ENCODE measurements at places on chromosomes 4 and X. TPM values are rescaled to one million over a fixed set of nuclear protein-coding genes. Genes with fewer than 3 reads are reported as not detected.

The NIPAL1 gene
- 0.27 TPM for polyA plus RNA-seq

The PLAC8 gene
- 4.1 TPM for polyA plus RNA-seq

The RIPPLY1 gene
- not detected for polyA plus RNA-seq

The RTL9 gene
- polyA plus RNA-seq, result not detected

The DKK2 gene
- 0.14 TPM for polyA plus RNA-seq

The ADH6 gene
- polyA plus RNA-seq, result not detected

The TXK gene
- not detected for polyA plus RNA-seq

The DCAF8L2 gene
- polyA plus RNA-seq, result 0.41 TPM

The MAML3 gene
- 14.0 TPM for polyA plus RNA-seq

The SRPK3 gene
- 0.25 TPM for polyA plus RNA-seq

The NOX1 gene
- not detected for polyA plus RNA-seq

The PPARGC1A gene
- not detected for polyA plus RNA-seq

The LUZP4 gene
- polyA plus RNA-seq, result not detected

The CCDC110 gene
- 0.03 TPM for polyA plus RNA-seq

The BRS3 gene
- polyA plus RNA-seq, result not detected

The TADA2B gene
- polyA plus RNA-seq, result 5.5 TPM

The USP26 gene
- not detected for polyA plus RNA-seq

The HNRNPDL gene
- polyA plus RNA-seq, result 97.1 TPM

The OTC gene
- not detected for polyA plus RNA-seq

The VCX gene
- polyA plus RNA-seq, result not detected

The CFI gene
- 6.5 TPM for polyA plus RNA-seq

The F8A3 gene
- not detected for polyA plus RNA-seq

The TSPYL2 gene
- 17.8 TPM for polyA plus RNA-seq

The UGT2A1 gene
- 0.11 TPM for polyA plus RNA-seq

The UXT gene
- 164 TPM for polyA plus RNA-seq

The NMU gene
- polyA plus RNA-seq, result 1.4 TPM

The ARR3 gene
- polyA plus RNA-seq, result not detected

The DIPK2B gene
- polyA plus RNA-seq, result 42.5 TPM

The CCKAR gene
- not detected for polyA plus RNA-seq

The UNC5C gene
- polyA plus RNA-seq, result 0.32 TPM

The ADRA2C gene
- polyA plus RNA-seq, result 0.06 TPM

The FRMPD3 gene
- not detected for polyA plus RNA-seq

The PALLD gene
- 10.4 TPM for polyA plus RNA-seq

The MAGEA4 gene
- not detected for polyA plus RNA-seq

The ETDB gene
- polyA plus RNA-seq, result not detected

The BCOR gene
- polyA plus RNA-seq, result 10.1 TPM

The PABPC4L gene
- 0.37 TPM for polyA plus RNA-seq

The FIP1L1 gene
- 13.8 TPM for polyA plus RNA-seq

The KLB gene
- polyA plus RNA-seq, result 0.02 TPM

The ZNF595 gene
- polyA plus RNA-seq, result 1.5 TPM

The CEP135 gene
- 1.6 TPM for polyA plus RNA-seq

The ZNF674 gene
- 2.3 TPM for polyA plus RNA-seq

The ETDA gene
- polyA plus RNA-seq, result not detected

The PACRGL gene
- 9.2 TPM for polyA plus RNA-seq

The SSX1 gene
- not detected for polyA plus RNA-seq

The ADGRG4 gene
- 0.08 TPM for polyA plus RNA-seq

The NDUFB11 gene
- 88.0 TPM for polyA plus RNA-seq

The CD38 gene
- 0.11 TPM for polyA plus RNA-seq

The HS6ST2 gene
- 0.84 TPM for polyA plus RNA-seq

Measured in endothelial cell of umbilical vein (primary cell).